ENCODE measurements at places on chromosomes 3 and 15.

DNA sequence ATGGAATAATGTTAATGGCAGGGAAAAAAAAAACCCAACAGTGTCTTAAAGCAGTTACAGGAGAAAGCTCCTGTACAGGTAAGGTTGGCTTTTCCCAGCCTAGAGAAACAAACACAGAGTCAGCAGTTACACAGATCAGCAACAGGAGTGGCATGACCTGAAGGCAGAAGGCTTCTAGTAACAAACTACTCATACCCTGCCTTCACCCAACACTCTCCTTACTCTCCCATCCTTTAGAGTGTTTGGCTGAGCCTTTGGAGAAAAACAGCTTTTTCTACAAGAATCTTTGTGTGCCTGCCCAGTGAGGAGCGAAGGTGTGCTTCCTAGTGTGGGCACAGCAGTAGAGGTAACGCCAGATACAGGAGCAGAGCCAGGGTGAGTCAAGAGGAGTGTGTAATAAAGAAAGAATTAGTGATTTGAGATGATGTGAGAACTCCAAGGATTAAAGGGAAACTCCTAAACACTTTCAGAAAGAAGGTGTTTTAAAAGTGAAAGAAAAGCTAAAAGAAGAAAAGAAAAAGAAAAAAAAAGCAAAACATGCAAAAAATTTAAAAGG, 152.7 kb downstream of the POLR2M start:
- no peak for DNase-seq

- DNase-seq: no peak
Measured at GRCh38 chr3:143151004-143151731, 31.6 kb downstream of the CHST2 start.

GRCh38 chr3:123757281-123757940, 126.7 kb downstream of the MYLK start:
- DNase-seq: no peak

DNA sequence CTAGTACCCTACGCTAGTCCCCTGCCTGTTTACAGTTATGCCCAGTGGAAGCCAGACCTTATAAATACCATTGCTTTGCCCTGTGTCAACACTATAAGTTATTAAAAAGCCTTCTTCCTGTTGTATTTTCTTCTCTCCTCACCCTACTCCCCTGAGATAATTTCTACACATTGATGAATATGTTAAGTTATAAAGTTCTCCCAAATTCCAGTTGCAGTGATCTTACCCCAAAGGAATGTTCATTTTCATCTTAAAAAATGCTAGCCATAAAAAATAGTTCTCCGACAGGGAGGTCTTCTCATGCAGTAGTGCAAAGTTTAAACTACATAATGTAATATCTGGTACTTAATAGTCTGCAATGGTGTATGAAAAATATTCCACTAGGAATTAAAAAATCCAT, 58.6 kb downstream of the MAP2K5 start:
- no peak for DNase-seq

- no peak for DNase-seq
Measured at GRCh38 chr3:12495749-12496452, 11.6 kb downstream of the TSEN2 start.

All from T-helper 2 cell treated with Interferon-gamma antibody and Interleukin-4, amounts not matched to agents 5 μg/mL and 100 μg/mL, for 36 hours (primary cell).